ENCODE measurements at places on chromosomes 11 and 22. TPM values are rescaled to one million over a fixed set of nuclear protein-coding genes. Genes with fewer than 3 reads are reported as not detected.

TBX1 gene
- 1.3 TPM for polyA plus RNA-seq

IRAG1 gene
- polyA plus RNA-seq = 0.02 TPM

XPNPEP3 gene
- 6.8 TPM for polyA plus RNA-seq

CNTN5 gene
- not detected for polyA plus RNA-seq

VPREB1 gene
- not detected for polyA plus RNA-seq

PHF21B gene
- polyA plus RNA-seq = 0.12 TPM

EIF3D gene
- 258 TPM for polyA plus RNA-seq

OR10D3 gene
- polyA plus RNA-seq = not detected

DEPDC7 gene
- polyA plus RNA-seq = 10.2 TPM

ART1 gene
- polyA plus RNA-seq = not detected

DMC1 gene
- polyA plus RNA-seq = 1.8 TPM

SCARF2 gene
- polyA plus RNA-seq = 0.25 TPM

TIGD3 gene
- polyA plus RNA-seq = 0.10 TPM

OR51B2 gene
- polyA plus RNA-seq = not detected

NNMT gene
- polyA plus RNA-seq = not detected

ESAM gene
- polyA plus RNA-seq = not detected

FAM227A gene
- polyA plus RNA-seq = 0.27 TPM

DDX10 gene
- polyA plus RNA-seq = 27.4 TPM

OR8G1 gene
- not detected for polyA plus RNA-seq

ACO2 gene
- polyA plus RNA-seq = 74.2 TPM

TMEM121B gene
- 0.01 TPM for polyA plus RNA-seq

KDM4E gene
- polyA plus RNA-seq = not detected

UPK3A gene
- not detected for polyA plus RNA-seq

HBB gene
- polyA plus RNA-seq = not detected

All from foreskin keratinocyte (primary cell).